ENCODE measurements at places on chromosomes 1 and 21.

DNA sequence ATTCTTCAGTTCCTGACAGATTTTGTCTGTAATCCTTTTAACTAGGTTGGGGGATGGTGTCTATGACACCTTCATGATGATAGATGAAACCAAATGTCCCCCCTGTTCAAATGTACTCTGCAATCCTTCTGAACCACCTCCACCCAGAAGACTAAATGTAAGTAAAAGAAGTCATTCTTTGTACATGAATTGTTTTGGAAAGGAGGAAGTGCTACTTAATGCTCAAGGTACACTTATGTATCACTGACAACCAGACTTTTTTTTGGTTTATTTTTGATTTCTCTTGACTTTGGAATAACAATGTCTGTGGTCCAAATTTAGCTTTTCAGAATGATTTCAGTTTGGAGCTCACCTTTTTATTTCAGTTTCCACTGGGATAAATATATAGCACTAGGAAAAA lies 2.3 kb downstream of the DYRK3 start:
- no peak for DNase-seq

DNA sequence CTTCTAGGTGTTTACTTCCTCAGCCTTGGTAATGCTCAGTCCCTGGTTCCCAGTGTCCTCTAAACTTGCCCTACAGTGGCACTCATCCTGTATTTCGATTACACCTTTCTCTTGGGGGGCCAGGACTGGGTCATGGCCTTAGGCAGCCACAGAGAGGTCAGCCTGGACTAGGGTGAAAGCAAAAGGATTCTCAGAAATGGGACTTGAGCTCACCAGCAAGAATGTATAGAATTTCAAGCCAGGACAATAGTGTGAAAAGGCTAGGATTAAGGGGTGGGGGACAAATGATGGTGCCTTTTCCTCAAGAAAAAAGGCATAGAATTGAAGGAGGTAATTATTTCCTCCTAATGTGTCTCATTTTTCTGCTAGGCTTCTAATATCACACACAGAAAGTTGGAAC lies 166.8 kb upstream of the RUNX1 start:
- DNase-seq, result no peak

GRCh38 chr1:68158837-68159236 lies 73.5 kb downstream of the WLS start:
- DNase-seq, result no peak

DNA sequence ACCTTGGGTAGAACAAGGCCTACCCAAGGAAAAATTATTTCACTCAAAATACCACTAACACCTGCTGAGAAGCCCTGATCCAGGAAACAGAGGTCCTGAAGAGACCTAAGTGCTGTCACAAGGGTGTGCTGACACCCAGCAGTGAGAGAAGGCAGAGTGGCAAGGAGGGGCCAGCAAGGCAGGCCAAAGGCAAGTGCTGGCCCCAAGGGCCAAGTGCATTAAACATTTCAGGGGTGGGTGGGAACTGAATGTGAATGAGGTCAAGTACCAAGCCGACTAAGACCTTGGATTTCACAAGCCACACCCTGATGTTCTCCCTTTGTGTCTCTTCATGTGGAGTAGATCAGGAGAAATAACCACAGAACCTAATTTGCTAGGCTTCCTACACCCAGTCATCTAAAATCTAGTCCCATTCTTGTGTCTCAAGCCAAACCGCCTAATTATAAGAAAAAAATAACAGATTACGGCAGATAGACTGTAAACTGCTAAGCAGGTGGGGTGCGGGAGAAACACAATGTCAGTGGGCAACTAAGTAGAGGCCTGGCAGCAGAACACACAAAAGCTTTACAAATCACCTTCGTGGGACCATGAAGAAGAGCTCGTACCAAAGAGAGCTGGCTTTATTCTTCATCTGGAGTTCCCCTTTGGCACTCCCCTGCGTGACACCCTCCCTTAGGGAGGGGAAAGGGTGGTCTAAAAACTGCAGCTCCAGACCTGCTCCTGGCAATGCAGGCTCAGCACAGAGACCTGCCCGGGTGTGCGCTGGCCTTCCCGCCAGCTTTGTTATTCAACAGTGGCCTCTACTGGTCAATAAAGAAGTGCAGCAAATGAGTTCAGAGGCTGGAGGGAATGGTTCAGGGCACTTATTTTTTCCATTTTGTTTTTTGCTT lies 8.7 kb downstream of the UBE2G2 start:
- no peak for DNase-seq

- no peak for DNase-seq
These were observed 14.0 kb downstream of the AHDC1 start for GRCh38 chr1:27589841-27590426.

GRCh38 chr1:221740993-221741702 lies 741 bp downstream of the DUSP10 start:
- no peak for DNase-seq

- DNase-seq, result no peak
These were observed 125.3 kb downstream of the ACTL8 start for GRCh38 chr1:17880449-17880848.

- DNase-seq, result no peak
These were observed 111.8 kb downstream of the RPS6KC1 start for GRCh38 chr1:213162862-213163261.

DNA sequence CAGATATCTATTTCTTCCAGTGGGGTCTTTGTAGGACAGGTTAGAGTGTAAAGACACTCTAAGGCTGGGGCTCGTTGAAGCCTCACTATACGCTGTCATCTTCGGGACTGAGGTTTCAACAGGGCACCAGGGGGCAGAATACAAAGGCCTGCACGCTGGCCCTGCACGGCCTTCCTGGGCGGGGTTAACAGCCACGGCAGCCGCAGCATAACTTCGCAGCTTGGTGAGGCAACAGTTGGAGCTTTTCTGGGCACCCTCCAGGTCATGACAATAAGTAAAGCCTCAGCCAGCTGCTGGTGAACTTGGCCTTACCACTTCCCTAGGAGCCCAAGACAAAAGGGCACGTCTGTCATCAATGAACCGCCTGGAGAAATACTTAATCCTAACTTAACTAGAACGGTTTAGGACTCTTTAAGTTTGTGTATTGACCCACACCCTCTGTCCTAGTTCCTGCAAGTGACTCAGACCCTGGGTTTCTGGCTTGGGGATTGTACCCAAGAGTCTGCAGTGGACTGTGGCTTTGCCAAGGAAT lies 2.3 kb upstream of the RUNX1 start:
- peak; percentile 67 for DNase-seq

DNA sequence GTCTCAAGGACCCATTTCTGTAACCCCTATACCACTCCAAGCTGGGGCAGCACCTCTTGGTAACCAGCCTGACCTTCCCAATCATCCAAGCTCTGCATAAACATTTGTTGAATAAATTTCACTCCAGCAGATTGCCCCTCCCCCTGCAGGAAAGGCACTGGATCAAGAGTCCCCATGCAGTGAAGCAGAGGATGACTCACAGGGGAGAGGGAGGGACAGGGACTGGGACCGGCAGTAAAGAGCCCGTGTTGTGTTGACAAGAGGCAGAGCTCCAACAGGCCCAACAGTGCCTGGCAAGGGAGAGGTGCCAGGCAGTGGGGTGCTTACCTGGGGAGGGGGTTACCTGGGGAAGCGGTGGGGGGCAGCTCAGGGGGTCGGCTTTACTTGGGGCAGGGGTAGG lies 32.3 kb downstream of the SLC9A1 start:
- DNase-seq, result no peak

DNA sequence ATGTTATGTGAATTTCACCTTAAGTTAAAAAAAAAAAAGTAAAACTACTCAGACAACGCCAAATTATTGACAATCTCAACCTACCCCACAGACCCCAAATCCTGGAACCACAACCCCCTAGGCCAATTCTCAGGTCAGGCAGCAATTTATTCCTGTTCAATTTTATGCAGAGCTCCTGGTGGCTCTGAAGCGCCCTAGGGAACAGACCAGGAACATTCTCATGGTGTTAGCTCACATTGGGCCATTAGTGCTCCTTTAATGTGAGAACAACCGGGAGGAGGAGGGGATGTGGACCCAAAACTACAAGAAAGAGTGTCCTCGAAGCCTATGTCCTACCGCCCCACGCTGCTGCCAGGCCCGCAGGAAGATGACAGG lies 403 bp upstream of the PSEN2 start:
- no peak for DNase-seq

DNA sequence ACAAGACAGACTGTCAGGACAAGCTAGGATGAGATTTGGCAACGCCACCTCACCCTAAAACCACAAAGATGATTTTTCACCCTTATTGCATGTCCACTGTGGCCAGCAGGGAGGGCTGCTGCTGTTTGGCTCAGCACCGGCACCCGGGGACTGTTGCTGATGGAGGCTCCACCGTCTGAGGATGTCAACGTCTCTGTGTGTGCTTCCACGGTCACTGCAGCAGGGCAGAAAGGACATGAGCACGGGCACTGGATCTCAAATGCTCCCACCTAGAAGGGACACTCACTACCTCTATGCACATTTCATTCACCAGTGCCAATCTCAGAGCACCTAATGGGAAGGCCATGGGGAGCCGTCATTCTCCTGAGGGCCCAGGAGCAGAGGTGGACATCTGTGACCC lies 599.6 kb downstream of the PTPRU start:
- DNase-seq, result no peak

DNA sequence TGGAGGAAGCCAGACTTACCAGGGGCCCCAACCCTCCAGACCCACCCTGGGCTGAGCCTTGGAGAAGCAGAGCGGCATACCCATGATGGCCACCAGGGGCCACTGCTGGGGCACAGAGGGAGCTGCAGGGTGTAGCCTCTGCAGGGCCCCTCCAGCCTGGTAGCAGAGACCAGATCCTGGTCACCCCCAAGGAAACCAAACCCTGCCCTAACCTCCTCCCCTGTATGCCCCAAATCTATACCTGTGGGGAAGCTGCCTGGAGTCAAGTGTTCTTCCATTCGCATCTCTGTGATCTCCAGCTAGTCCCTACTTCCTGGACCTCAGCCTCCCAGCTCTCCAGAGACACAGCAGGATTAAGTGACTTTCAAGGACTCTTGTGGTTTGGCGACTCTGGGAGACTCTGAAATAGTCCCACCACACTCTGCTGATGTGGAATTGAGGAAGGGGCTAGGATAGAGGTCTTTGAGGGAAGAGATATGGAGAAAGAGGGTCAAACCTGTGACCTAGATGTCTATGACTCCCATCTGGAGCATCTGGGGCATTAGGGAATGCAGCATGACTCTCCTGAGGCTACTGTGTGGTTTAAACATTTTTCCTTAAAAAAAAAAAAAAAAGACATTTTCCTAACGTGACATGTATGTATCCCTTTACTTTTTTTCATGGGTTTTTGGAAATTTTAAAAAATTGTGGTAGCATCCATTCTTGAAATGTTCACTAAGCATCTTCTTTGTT lies 119.2 kb upstream of the IPO9 start:
- DNase-seq, result peak; percentile 38

DNA sequence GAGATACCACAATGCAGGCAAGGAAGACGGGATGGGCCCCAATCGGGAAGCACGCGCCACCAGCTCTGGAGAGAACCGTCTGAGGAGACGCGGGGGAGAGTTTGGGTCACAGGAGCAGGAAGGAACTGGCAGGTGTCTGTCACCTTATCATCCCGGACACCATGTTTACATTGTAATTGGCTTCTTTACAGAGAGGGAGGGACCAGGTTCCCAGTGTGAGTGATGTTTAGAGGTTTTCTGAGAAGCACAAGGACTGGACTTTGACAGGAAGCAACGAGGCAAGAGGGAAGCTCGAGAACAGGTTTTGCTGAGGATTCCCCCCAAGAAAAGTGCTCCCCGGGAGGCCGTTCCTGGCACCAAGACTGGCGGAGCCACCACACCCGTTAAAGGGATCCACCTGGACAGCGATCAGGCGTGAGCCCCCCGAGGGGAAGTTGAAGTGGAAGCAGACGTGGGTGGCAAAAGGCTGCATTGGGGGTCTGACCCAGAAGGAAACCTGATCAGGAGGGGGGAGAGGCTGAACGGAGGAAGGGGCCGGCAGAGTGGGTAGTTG lies 957 bp downstream of the EPS15 start:
- no peak for DNase-seq

DNA sequence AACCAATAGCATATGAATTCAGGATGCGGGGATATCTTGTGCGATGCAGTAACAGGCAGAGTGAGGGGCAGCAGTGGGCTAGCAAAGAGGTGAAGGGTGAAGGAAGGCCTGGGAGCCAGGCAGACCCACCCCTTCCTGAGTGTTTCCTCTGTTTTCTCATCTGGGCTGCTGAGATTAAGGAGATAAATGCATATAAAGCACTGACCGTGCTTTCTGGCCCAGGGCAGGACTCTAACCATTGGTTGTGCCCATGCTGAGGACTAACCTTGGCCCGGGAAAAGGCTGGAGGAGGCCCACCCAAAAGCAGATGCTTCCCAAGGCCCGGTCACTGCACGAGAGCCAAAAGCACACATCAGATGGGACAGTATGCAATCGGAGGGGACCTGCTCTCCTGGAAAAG lies 87.6 kb downstream of the PSMG1 start:
- DNase-seq, result no peak

- no peak for DNase-seq
These were observed 74.1 kb downstream of the PRKAA2 start for GRCh38 chr1:56719171-56719570.

DNA sequence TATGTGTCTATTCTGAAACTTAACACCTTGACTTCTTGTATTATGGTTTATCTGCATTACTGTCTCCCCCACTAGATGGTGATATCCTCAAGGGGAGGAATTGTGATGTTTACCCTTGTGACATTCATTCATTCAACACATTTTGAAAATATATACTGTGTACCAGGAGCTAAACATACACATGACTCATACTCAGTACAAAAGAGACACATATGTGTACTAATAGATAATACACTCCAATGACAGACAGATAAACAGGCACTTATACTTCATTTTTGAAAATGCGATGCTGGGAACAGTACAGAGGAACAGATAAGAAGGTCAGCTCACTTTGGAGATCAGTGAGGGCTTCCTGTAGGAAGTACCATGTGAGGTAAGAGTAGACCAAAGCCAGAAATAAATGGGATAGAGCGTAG lies 8.9 kb upstream of the RAB3GAP2 start:
- DNase-seq, result no peak

- DNase-seq, result no peak
These were observed 31.7 kb upstream of the WNT4 start for GRCh38 chr1:22174446-22175220.

DNA sequence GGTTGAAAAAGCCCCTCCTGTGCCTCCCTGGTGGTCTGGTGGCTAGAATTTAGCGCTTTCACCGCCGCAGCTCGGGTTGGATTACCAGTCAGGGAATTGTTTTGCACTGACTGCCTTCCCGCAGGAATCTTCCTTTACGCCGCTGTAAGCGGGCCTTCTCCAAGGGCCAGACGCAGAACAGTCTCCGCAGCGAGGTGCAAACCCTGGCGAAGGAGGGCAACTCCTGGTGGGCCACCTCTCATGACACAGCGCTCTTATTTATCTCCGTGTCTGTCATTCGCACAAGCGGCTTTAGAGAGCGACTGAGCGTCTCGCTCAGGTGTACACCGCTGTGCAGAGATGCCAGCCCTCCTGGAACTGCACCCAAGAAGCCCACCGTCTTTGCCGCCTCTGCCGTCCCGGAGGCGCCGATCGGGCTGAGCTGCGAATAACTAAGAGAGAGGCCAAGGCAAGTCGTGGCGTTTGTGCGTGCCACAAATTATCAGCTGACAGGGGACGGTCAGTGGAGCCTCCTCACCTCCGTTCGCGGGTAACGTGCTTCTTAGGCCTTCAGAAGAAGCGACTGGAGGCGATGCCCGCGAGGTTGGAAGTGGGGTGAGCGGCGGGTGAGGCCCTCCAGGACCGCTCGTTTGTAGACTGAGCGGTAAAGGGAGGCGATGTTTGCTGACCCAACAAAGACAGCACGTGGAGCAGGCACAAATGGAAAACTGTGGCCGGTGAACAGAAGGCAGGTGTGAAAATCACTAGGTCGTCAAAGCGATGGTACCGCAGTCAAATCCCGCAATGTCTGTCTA lies 93.5 kb downstream of the PRKAB2 start:
- no peak for DNase-seq

Data from activated CD8-positive, alpha-beta memory T cell treated with anti-CD3 and anti-CD28 coated beads for 1 hour (primary cell).